ENCODE measurements at places on chromosomes 7 and 10. TPM values are rescaled to one million over a fixed set of nuclear protein-coding genes. Genes with fewer than 3 reads are reported as not detected.

- no peak for DNase-seq
These were observed 645.0 kb downstream of the SORCS1 start for GRCh38 chr10:106519376-106520030.

Gene CNPY1
- total RNA-seq, result not detected

DNA sequence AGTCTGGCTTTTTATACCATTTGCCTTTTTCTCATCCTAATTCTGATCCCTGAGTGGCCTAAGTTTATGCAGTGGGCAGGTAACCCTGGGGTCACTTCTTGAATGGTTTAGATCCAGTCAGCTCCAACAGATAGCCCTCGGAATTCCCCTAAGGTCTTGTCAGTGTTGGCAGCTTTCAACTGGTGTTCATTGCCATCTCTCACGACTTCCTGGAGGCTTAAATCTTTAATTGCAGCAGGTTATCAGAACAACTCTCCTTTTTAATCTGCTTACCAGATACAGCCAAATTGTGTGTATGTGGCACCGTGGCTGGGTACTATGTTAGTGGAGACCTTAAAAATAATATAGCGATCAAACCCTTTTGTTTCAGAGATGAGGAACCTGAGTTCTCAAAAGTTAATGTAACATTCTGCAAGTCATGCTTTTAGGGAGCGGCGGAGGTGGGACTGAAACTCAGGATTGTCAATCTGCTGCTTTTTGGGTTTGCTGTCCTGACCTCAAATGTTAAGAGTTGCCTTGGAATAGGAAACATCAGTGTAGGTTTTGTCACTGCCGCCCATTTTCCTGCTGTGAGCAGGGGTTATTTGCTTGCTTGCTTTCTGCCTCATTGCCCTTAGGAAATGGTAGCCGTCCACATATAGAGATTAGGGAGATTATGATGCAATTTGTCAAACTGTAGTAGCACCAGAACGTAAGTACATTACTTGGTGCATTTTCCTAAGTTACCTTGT is 818 bp downstream of the DLD start:
- DNase-seq, result peak; percentile 42

DNA sequence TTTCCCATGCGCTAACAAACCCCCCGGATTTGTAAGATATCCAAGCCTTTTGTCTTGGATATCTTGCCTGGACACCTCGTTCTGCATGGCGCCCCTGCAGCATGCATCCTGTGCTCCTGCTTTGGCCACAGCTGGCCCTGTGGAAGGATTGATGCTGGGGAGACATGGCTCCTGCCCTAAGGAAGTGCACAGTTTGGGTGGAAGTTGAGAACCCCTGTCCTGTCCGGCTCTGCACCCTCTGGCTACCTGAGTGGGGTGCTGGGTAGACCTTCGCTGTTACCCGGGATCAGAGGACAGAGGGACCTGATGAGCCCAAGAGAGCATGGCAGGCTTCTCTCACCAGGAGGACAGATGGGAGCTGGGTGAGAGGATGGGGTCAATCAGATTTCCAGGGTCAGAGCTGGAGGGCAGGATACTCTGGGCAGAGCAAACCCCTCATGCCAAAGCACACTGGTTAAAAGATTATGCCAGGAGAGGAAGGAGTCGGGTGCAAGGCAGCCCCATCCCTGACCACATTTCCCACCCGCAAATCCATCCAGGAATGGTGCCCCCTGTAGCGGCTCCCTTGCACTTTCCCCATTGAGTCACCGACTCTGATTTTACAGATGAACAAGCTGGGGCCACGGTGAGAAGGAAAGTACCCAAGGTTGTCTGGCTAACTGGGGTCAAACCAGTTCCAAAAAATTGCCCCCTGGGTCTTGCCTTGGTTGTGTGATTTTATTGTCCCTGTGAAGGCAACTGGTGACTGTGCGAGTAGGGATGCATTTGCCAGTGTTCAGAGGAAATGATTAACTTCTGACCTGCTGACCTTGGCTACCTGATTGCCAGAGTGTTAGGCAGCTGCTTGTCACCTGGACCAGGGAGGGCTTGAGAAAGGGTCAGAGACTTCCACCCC is 290.1 kb upstream of the ZMIZ1 start:
- DNase-seq, result no peak

DNA sequence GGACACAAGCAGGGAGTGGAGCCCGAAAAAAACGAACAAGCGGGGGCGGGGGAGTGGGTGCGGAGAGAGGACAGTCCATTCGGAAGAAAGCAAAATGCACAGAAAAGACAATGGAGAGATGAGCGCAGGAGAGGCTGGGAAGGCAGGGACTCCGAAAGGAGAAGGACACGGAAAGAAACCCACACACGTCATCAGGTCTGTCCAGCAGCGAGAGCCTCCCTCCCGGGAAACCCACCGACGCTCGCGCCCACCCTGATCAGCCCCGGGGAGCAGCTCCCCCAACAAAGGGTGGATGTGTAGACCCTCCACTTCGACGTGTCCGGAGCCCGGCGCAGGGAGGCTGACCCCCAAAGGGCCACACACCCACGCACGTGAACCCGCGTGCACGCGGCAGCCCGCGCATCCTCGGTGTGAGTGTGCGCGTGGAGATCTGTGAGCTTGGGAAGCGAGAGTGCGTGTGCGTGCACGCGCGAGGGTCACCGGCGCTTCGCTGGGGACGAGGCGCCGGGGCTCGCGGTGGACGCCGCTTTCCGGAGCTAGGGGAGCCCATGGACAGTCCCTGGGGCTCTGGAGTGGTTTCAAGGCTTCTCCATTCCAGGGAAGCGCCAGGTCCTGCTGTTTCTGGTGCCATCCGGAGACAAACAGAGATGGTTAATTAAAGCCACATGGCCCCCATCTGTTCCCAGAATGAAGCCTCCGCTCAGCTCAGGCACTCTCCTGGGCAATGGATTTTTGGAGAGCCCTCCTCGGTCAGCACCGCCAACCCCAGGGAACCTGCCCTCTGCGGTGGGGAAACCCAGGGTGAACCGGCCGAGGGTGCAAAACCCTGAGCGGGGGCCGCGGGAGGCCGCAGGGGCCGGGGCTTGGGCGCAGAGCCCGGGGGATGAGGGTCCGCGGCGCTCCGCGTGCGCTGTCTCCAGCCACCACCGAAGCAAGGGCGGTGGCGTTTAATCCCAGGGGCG is 916 bp downstream of the LAMB1 start:
- DNase-seq, result no peak

- DNase-seq, result no peak
These were observed 313.2 kb downstream of the PRPF18 start for GRCh38 chr10:13899941-13900340.

- DNase-seq, result no peak
These were observed 1.2 kb downstream of the DLG5 start for GRCh38 chr10:77925410-77925794.

- DNase-seq, result no peak
These were observed 167.4 kb downstream of the TEX36 start for GRCh38 chr10:125515571-125515970.

DNA sequence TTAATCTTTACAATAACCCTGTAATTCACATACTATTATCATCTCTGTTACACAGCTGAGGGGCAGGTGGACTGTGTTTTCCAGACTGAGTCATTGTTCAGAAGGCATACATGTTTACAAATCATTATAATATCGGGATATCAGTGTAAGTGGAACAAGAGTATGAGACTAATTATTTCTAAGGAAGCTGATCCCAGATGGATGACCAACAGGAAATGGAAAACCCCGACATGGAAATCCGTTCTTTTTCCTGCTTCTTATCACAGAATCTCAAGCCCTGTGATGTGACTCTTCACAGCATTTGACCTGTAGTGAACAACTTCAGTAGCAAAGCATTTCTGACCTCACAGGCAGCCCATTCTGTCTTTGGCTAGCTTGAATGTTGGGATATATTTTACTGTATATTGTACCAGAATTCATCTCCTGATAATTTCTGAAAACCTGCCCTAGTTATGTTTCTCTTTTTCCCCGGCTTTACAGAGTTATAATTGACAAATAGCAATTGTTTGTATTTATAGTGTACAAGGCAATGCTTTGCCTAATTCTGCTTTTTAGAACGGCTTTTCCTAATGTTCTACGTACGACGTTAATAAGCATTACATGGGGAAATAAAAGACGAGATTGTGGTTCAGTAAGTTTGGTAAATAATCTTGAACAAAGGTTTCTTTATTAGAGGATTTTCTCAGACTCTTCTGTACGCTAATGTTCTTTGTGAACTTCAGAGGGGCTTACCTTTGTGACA is 78.6 kb upstream of the SYPL1 start:
- no peak for DNase-seq

DNA sequence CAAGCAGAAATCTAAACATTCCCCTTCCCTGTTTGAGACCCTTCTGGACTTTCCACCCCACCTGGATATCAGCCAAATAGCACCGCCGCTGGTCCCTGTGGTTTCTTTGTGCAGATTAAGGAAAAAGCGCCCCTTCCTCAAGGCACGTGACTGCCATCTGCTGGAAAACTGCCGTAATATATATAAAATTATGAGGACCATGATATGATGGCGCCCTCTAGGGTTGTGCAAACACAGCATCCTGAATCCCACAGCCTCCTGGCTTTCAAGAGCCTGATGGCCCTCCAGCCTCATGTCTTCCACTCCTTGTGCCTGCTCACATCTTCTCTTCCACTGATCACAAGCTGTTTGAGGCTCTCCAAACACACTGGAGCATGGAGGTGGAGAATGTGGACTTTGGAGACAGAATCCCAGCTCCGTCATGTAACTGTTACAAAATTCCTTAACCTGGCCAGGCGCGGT is 121.3 kb downstream of the MYL10 start:
- DNase-seq, result peak; percentile 55

Gene TAS2R5
- total RNA-seq, result 1.3 TPM

Gene TBX20
- 0.15 TPM for total RNA-seq

DNA sequence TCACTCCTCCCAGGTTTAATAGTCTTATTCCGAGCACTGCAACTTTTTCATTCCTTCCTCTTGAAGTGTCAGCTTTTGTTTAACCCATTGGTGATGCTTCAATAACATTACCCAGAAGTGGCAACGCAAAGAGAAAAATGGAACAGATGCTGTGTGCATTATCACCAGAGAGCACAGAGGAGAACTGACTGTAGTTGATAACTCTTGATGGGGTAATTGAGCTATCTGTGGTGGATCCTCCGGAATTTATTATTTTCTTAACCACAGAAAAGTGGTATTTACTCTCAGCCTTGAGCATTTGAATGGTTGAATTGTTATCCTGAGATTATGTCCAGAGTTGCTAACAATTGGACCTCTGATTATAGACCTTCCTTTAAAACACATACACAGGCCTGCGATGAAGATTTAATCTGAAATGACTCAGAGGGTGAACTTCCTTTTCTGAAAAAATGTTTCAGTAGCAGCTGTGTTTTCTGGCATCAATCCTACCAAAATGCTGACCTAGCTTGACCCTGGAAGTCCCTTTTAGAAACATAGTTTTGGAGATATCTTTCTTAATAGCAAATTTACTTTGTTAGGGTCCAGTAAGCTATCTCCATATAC is 1584.4 kb upstream of the LRRTM3 start:
- no peak for DNase-seq

DNA sequence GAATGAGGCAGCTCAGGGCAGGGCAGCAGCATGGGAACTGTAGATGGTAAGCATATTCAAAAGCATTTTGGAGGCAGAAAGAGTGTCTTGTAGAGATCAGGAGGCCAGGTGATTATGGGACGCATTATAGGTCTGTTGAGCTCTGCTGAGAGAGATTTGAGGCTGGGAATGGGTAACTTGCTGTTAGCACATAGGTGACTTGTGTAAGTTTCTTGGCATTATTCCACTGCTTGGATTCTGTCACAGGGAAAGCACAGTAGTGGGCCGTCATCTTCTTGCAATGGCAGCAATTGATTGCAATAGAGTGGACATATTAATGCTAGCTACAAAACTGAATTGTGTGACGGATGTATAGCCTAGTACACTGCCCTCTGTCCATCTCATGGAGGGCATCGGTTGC is 434.3 kb upstream of the IGFBP3 start:
- DNase-seq, result no peak

DNA sequence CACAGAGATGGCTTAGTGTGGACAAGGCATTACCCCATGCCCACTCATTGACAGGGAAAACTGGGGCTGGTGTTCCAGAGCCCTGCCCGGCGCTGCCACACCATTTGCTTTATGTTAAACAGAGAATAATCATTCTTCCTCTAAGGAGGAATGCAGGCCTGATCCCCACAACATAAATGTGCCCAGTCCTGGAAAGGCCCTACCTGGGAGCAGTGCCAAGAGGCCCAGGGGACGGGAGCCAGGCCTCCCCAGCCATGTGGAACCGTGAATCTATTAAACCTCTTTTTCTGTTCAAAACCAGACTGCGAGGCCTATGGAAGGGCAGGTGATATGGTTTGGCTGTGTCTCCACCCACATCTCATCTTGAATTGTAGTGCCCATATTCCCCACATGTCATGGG is 264.1 kb downstream of the GRID1 start:
- no peak for DNase-seq

Gene OR2A5
- not detected for total RNA-seq

DNA sequence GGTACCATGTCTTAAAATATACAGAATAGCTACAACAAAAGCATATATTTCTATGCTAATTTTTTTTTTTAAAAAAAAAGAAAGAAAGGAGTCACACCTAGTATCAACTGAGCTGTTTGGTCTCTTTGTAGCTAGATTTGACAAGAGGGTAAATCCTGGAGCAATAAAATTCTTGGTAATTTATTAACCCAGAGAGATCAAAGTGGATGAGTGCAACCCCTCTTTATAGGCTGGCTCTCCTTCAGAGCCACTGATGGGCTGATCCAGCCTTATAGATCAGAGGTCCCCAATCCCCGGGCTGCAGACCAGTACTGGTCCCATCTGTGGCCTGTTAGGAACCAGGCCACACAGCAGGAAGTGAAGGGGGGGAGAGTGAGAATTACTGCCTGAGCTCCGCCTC is 19.8 kb upstream of the MRLN start:
- DNase-seq, result no peak

DNA sequence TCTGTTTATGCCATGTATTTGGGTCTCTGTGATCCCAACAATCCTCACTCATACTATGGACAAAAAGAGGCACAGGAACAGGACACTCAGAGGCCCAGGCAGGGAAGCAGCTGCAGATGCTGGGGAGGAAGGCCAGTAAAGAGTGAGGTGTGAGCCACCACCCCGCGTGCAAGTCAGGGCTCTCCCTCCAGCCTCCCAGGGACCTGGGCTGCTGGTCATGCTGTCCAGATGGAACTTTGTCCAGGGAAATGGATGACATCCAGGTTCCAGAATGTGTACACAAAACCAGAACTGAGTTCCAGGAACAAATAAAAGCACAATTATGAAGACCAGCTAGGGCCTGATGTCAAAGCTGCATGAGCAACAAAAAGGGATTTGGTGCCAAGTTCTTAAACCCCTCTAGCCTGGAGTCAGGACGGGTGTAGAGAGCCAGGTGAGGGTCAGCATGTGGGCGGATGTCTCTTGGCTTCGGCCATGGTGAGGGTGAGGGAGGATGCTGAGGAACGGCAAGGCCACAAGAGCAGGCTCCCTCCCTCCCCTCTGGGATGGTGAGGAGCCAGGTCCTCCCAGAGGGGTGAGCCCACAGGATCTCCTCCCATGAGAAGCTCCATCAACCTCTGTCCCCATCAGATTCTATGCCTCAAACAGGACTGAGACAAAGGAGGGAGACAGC is 739.7 kb downstream of the PARD3 start:
- no peak for DNase-seq

- no peak for DNase-seq
These were observed 196.9 kb upstream of the RHOBTB1 start for GRCh38 chr10:61140765-61141392.

Measured in activated CD4-positive, alpha-beta memory T cell treated with anti-CD3 and anti-CD28 coated beads for 36 hours (primary cell).